ENCODE measurements at places on chromosomes 12 and 14. TPM values are rescaled to one million over a fixed set of nuclear protein-coding genes. Genes with fewer than 3 reads are reported as not detected.

DNA sequence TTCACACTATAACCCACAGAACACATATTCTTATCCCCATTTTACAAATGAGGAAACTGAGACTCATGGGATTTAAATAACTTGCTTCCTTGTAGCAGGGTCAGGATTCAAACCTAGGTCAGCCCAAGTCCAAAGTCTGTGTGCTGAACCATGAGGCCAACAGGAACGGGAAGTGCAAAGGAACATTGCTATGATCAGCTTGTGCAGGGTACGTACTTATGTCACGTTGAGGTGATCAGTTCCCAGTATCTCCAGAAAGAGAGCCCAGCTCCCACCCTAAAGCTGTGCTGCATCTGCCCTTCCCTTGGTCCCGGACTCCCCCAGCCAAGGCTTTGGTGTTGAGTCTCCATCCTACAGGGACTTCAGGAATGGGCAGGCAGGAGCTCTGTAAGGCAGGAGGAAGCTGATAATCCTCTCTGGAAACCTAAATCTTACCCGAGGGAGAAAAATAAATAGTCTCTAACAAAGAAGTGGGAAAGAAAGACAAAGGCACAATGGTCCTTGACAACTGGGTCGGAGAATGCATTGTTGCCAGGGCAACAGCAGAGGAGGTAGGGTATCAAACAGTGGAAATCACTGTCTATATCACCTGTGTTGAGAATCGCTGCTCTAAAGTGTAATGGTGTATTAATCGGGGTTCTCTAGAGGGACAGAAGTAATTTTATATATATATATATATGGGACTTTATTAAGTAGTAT is 82.5 kb upstream of the FICD start:
- no peak for DNase-seq

DNA sequence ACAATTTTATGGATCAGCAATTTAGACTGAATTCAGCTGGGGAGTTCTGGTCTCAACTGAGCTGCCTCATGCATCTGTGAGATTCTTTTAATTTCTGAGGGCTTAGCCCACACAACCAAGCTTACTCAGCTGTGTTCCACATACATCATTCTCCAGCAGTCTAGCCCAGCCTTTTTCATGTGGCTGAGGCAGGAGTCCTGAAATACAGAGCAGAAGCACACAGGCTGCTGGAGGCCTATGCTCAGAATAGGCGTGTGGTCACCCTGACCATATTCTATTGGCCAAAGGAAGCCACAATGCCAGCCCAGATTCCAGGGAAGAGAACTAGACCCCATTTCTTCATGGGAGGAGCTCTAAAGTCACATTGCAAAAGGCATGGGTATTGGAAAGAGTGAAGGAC is 72.3 kb upstream of the DHRS4 start:
- no peak for DNase-seq

GRCh38 chr12:39581592-39581991 is 38.0 kb downstream of the ABCD2 start:
- no peak for DNase-seq

DNA sequence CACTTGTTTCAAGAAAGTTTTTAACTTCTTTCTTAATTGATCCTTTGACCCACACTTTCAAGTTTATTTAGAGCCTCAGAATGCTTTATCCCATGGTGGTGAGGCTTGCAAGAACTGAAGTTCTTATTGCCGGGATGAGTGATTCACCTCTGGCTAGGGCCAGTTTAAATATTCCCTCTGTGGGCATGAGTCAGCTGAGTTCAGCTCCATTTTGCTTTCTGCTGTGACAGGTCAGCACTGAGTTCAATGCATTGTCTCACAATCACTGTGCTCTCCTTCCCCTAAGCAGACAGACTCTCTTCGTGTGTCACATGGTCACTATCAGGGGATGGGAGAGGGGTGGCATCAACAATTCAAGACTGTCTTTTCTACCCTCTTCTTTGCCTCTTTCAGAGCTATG is 514.6 kb upstream of the FBXO33 start:
- no peak for DNase-seq

DNA sequence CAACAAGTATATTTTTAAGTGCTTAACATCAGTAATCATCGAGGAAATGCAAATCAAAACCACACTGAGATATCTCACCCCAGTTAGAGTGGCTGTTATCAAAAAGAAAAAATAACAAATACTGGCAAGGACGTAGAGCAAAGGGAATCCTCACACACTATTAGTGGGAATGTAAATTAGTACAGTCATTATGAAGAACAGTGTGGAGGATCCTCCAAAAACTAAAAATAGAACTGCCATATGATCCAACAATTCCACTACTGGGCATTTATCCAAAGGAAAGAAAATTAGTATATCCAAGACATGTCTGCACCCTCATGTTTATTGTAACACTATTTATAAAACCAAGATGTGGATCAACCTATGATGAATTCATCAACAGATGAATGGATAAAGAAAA is 149.0 kb upstream of the PWP1 start:
- no peak for DNase-seq

GRCh38 chr12:100895192-100895591 is 100.6 kb downstream of the ANO4 start:
- no peak for DNase-seq

DNA sequence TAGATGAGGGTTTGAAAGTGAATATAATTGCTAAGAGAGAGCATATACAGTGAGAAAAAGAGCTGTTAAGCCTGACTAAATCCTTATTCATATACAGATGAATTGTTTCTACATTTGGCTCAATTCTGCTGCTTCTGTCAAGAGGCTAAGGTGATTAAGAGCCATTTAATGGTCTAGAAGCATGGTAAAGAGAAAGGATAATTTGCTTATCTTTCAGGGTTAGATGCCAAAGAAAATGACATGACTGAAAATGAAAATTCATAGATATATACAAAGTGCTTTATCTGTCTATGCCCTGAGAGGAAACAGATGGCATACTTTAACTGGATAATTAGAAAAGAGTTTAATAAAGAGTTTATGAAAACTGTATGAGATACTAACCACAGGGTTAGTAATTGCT is 834.9 kb downstream of the SLC6A15 start:
- DNase-seq, result no peak

- DNase-seq, result no peak
Measured at GRCh38 chr14:104598910-104599273, 5.7 kb downstream of the TMEM179 start.

DNA sequence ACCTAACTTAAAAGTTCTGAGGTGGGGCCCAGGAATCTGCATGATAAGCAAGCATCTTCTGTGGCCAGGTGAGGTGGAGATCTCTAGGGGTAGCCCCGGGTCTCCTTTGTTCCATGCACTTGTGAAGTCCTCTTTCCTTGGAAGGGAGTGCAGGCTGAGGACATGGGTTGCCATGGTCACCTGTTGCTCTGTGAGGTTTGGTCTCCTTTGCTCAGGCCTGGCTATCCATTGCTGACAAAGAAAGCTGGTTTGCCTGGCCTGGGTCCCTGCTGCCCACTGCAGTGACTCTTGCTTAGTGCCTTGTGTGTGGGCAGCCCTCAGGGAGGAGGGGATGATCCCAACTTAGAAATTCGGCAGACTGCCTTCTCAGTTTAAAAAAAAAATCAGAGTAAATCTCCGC is 11.1 kb downstream of the NRXN3 start:
- DNase-seq, result no peak

DNA sequence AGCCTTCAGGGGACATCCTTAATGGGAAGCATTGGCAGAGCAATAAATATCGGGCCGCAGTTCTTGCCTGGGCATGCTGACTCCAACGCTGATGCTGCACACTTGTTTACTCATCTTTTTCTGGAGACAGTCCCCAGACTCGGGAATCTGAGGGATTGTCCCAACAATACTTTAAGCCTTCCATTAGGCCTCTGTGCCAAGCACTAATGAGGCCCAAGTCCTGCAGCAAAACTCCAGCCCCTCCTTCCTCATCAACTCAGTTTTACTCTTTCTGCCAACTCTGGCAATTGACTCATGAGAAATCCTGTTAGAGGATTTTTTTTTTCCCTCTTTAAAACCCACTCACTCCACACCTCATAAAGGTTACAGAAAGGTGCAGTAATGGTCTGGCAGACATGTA is 233.4 kb upstream of the PELI2 start:
- DNase-seq, result no peak

DNA sequence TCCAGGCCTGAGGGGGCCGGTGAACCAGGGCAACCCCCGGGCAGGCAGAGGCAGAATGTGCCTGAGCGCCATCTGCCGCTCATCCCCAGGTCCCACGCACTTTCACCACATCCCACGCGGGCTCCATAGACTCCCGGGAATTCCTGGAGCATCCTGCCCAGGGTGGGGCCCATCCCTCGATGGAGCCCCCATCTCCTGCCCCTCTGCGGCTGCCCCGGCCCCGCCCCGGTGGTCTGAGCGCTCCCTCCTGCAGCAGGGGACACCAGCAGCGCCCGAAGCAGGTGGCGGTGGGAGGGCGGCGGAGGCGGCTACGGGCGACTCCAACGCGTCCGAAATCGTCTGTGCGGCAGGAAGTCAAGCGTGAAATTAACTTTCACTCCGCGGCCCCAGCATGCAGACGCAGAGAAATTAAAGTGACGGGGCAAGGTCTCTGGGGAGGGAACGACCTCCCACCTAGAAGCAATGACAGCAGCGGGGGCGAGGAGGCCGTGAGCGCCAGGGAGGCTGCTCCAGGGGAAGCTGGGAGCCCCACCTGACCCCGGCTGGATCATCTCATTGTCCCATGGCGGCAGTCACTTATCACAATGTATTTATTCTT is 122.2 kb downstream of the NCOR2 start:
- DNase-seq, result no peak

DNA sequence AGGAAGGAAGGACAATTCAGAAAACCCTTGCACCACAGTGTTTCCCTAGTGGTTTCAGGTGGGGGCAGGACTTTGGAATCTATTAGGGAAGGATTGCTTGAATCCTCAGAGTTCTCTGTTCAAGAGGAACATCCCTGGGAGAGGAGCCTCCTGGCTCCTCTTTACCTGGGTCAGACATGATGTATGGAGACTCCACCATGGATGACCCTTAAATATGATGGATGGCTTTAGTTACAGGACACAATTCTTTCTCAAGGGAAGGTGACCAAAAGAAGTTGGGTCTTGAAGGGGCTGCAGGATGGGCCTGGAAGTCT is 396.6 kb downstream of the NRXN3 start:
- DNase-seq, result no peak

HOXC10 gene
- not detected for total RNA-seq

ITGA7 gene
- total RNA-seq, result 23.6 TPM

KRT4 gene
- total RNA-seq, result 354 TPM

PMEL gene
- total RNA-seq, result 1.2 TPM

NFE2 gene
- not detected for total RNA-seq

STON2 gene
- total RNA-seq, result 39.8 TPM
